ENCODE measurements at places on chromosomes 1 and 21. TPM values are rescaled to one million over a fixed set of nuclear protein-coding genes. Genes with fewer than 3 reads are reported as not detected.

- peaks cover 42% of the 10 kb centered on the region for H3K36me3 ChIP-seq
- DNase-seq, result no peak
- no peak overlapping the region for H3K27ac ChIP-seq
- H3K4me3 ChIP-seq, result no peak overlapping the region
- peaks cover 7% of the 10 kb centered on the region for H3K4me1 ChIP-seq
Measured at GRCh38 chr1:246651012-246651695, 73.1 kb upstream of the SCCPDH start.

DNA sequence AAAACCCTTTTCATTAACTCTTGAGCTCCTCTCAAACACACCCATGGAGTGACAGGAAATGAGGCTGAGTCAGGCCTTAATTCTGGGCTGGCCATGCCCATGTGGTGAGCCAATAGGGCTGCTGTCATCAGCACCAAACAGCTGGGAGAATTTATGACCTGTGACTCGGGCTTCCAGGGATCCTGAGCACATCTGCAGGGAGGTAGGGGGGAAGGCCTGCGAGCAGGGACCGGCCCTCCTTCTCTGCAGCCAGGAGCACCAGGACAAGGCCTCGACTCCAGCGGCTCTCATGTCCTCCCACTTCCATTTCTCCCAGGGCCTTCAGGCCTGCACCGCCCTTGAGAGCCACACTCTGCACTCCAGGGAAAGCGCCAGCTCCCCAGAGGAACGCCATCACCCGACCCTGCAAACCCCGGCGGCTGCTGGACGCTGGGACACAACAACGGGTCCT lies 14.6 kb downstream of the RIPK4 start:
- H3K27ac ChIP-seq, result no peak overlapping the region
- peaks cover 8% of the 10 kb centered on the region for H3K4me1 ChIP-seq
- DNase-seq, result no peak
- H3K36me3 ChIP-seq, result no peaks in the 10 kb centered on the region

- no peaks in the 10 kb centered on the region for H3K36me3 ChIP-seq
- H3K27ac ChIP-seq, result no peak overlapping the region
- no peak for DNase-seq
- H3K4me3 ChIP-seq, result no peak overlapping the region
- H3K4me1 ChIP-seq, result peaks cover 6% of the 10 kb centered on the region
Measured at GRCh38 chr1:41678111-41678878, 193.8 kb upstream of the EDN2 start.

SUSD4 gene
- total RNA-seq, result 2.0 TPM

UMODL1 gene
- not detected for total RNA-seq

DNA sequence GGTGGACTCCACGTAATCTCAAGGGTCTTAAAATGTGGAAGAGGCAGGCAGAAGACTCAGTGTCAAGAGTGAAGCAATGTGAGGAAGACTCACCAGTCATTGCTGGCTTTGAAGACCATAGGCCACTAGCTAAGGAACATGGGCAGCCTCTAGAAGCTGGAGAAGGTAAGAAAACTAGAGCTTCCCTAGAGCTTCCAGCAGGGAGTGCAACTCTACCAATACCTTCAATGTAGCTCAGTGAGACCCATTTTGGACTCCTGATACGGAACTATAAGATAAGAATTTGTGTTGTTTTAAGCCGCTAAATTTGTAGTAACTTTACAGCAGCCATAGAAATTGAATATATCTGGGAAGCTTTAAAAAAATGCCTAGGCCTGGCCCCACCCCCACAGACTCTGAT lies 18.9 kb downstream of the METTL13 start:
- H3K4me3 ChIP-seq, result no peak overlapping the region
- DNase-seq, result no peak
- H3K4me1 ChIP-seq, result no peaks in the 10 kb centered on the region
- H3K27ac ChIP-seq, result no peak overlapping the region
- H3K36me3 ChIP-seq, result no peaks in the 10 kb centered on the region

SPRR3 gene
- not detected for total RNA-seq

DNA sequence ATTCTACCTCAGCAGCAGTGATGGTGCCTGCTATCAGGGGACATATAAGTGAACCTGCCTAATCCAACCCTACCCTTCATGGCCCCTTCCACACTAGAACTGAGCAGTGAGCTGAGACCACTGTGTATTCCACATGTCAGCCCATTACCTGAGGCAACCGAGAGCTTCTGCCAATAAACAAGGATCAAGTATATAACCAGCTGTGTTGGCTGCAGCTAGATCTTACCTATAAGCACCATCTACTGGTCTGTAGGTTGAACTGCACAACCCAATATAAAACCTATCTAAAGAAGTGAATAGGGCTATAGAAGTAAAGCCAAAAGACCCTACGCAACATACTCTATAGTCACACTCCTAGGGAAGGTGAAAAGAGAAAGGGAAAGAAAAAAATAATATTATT lies 376.9 kb downstream of the HHIPL2 start:
- no peaks in the 10 kb centered on the region for H3K4me1 ChIP-seq
- H3K27me3 ChIP-seq, result no peaks in the 10 kb centered on the region
- H3K27ac ChIP-seq, result no peak overlapping the region

GRCh38 chr1:93186667-93187066 lies 6.1 kb downstream of the CCDC18 start:
- no peak for DNase-seq
- no peak overlapping the region for H3K4me3 ChIP-seq
- no peaks in the 10 kb centered on the region for H3K36me3 ChIP-seq
- peaks cover 17% of the 10 kb centered on the region for H3K4me1 ChIP-seq
- no peaks in the 10 kb centered on the region for H3K27me3 ChIP-seq

SPATA46 gene
- not detected for total RNA-seq

- DNase-seq, result no peak
- no peaks in the 10 kb centered on the region for H3K36me3 ChIP-seq
- H3K4me3 ChIP-seq, result no peak overlapping the region
- no peaks in the 10 kb centered on the region for H3K27me3 ChIP-seq
Measured at GRCh38 chr1:185517808-185518419, 200.9 kb upstream of the IVNS1ABP start.

- peak overlapping the region; percentile 95 for H3K4me3 ChIP-seq
- H3K27me3 ChIP-seq, result no peaks in the 10 kb centered on the region
- peaks cover 2% of the 10 kb centered on the region for H3K36me3 ChIP-seq
- H3K27ac ChIP-seq, result peak overlapping the region; percentile 91
- no peak for DNase-seq
Measured at GRCh38 chr1:19208710-19209438, 1.2 kb downstream of the UBR4 start.

- peak overlapping the region; percentile 44 for H3K27ac ChIP-seq
- no peak for DNase-seq
- no peaks in the 10 kb centered on the region for H3K36me3 ChIP-seq
- no peaks in the 10 kb centered on the region for H3K4me1 ChIP-seq
Measured at GRCh38 chr1:86382878-86383277, 13.2 kb downstream of the ODF2L start.

GRCh38 chr1:87329051-87329525 lies 408 bp downstream of the LMO4 start:
- peak; percentile 90 for DNase-seq
- H3K4me1 ChIP-seq, result peaks cover 12% of the 10 kb centered on the region
- peak overlapping the region; percentile 76 for H3K4me3 ChIP-seq

GRCh38 chr1:96991261-96991660 lies 269.7 kb downstream of the PTBP2 start:
- no peaks in the 10 kb centered on the region for H3K4me1 ChIP-seq
- no peak overlapping the region for H3K4me3 ChIP-seq
- no peaks in the 10 kb centered on the region for H3K27me3 ChIP-seq
- DNase-seq, result no peak

DNA sequence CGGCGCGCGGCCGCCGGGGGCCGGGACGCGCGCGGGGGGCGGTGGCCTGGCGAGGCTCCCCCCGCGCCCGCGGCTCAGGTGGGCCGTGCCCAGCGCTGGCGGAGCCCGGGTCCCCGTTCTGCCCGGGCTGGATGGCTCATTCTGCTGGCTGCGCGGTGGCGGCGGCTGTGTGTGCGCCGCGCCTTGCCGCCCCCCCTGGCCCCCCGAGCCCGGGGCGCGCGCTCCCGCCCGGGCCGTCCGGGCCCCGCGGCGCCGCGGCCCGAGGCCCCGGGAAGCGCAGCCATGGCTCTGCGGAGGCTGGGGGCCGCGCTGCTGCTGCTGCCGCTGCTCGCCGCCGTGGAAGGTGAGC lies at the start of gene EPHB2:
Gene EPHB2, plus strand, starts transcription at position 139 of the 349 bp plus-strand sequence. Its CDS starts 144 bp downstream, at position 283.
- peaks cover 68% of the 10 kb centered on the region for H3K27me3 ChIP-seq
- no peaks in the 10 kb centered on the region for H3K36me3 ChIP-seq
- no peak within 1 kb of the TSS for H3K27ac ChIP-seq
- H3K4me3 ChIP-seq, result peak within 1 kb of the TSS; percentile 31
- DNase-seq, result no peak

DNA sequence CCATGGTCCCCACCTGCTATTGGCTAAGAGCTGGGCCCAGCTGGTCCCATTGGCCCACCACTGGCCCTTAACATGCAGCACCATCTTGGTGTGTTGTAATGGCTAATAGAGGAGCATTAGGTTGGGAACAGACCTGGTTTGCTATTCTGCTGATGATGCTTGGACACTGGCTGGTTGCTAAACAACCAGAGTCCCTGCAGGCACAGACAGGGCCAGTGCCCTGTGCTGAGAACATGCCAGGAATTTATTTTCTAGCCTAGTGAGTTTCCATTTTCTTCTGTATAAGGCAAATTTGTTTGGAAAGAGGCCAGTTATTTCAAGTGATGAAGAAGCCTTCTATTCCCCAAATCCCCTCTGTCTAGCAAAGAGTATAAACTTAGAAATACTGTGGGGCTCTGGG lies 42.9 kb upstream of the TDRD10 start:
- no peaks in the 10 kb centered on the region for H3K27me3 ChIP-seq
- no peak for DNase-seq
- H3K27ac ChIP-seq, result no peak overlapping the region
- H3K4me3 ChIP-seq, result no peak overlapping the region
- H3K4me1 ChIP-seq, result peaks cover 5% of the 10 kb centered on the region

GRCh38 chr1:66685265-66685664 lies 67.0 kb upstream of the DYNLT5 start:
- no peak for DNase-seq
- H3K27ac ChIP-seq, result no peak overlapping the region
- no peaks in the 10 kb centered on the region for H3K27me3 ChIP-seq
- H3K36me3 ChIP-seq, result no peaks in the 10 kb centered on the region
- no peaks in the 10 kb centered on the region for H3K4me1 ChIP-seq

DNA sequence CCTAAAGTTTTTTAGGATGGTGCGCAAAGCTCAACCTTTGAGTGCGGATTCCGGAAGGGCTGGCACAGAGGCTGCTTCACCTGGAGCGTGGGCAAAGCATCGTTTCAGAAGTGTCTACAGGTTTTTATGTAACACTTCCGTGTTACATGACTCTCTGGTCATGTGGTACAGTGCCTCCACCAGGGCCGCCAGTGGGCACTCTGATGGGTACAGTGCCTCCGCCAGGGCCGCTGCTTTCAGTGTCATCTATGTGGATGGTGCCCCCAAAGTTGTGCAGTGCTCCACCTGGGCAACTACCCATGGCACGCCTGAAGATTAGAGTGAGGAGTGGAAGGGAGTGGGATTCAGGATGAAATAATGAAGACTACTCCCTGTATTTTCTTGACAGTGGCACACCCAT lies 101.4 kb upstream of the C1orf174 start:
- DNase-seq, result no peak
- no peak overlapping the region for H3K4me3 ChIP-seq
- no peaks in the 10 kb centered on the region for H3K36me3 ChIP-seq
- peaks cover 65% of the 10 kb centered on the region for H3K27me3 ChIP-seq
- H3K4me1 ChIP-seq, result no peaks in the 10 kb centered on the region

GRCh38 chr1:237471956-237472355 lies 418.8 kb downstream of the ZP4 start:
- no peaks in the 10 kb centered on the region for H3K27me3 ChIP-seq
- no peak overlapping the region for H3K4me3 ChIP-seq
- DNase-seq, result peak; percentile 29
- no peaks in the 10 kb centered on the region for H3K4me1 ChIP-seq
- H3K27ac ChIP-seq, result no peak overlapping the region

ASCL5 gene
- total RNA-seq, result 1.0 TPM

OR2L2 gene
- not detected for total RNA-seq

DNA sequence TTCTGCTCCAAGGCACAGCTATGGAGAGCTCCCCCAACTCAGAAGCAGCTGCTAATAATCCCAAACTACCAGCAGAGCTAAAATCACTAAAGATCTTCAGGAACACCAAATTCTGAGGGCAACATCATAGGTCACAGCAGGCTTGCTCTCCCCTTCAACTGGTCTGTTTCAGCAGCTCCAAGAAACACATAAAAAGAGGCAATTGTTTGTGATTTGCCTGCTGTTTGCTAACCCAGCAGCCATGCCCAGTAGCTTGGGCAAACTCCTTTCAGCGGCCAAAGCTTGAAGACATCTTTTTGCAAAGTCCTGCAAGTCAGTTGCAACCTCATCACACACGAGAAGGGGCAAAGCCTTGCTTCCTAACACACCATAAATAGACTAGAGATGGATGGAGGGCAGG lies 8.9 kb downstream of the ERI3 start:
- H3K4me1 ChIP-seq, result no peaks in the 10 kb centered on the region
- no peaks in the 10 kb centered on the region for H3K27me3 ChIP-seq
- no peak for DNase-seq
- H3K27ac ChIP-seq, result no peak overlapping the region
- no peak overlapping the region for H3K4me3 ChIP-seq
- H3K36me3 ChIP-seq, result no peaks in the 10 kb centered on the region

GRCh38 chr1:30475966-30476365 lies 247.4 kb downstream of the MATN1 start:
- H3K4me1 ChIP-seq, result no peaks in the 10 kb centered on the region
- peaks cover 9% of the 10 kb centered on the region for H3K27me3 ChIP-seq
- no peak overlapping the region for H3K4me3 ChIP-seq
- no peaks in the 10 kb centered on the region for H3K36me3 ChIP-seq
- no peak overlapping the region for H3K27ac ChIP-seq

DNA sequence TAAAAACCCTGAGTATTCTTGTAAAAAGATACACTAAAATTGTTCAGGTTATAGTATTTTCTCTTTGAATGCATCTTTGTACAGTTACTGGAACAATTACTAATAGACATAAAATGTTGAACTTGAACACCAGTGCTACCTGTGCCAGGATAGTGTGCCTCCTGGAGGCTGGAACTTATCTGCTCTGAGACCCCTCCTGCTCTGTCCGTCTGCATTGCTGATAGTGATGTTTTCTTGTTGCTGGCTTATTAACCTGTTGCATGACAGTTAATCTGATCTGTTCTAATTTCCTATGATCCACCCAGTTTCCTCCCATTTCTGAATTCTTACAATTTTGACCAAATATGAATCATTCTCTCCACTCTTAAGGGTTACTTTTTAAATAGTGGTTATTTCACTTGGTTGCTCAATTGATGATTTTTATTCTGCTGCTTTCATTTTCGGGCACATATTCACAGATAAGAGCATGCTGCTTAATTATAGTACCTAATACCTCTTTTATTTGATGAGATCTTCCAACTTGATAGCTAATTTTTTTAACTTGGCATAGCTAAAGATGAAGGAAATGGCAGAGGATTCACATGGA lies 101.4 kb downstream of the CC2D1B start:
- H3K36me3 ChIP-seq, result no peaks in the 10 kb centered on the region
- no peak overlapping the region for H3K27ac ChIP-seq
- no peak overlapping the region for H3K4me3 ChIP-seq
- H3K27me3 ChIP-seq, result no peaks in the 10 kb centered on the region
- H3K4me1 ChIP-seq, result no peaks in the 10 kb centered on the region

GRCh38 chr1:167121375-167122120 lies 27.7 kb downstream of the STYXL2 start:
- no peaks in the 10 kb centered on the region for H3K36me3 ChIP-seq
- peak; percentile 88 for DNase-seq
- H3K27ac ChIP-seq, result no peak overlapping the region
- peak overlapping the region; percentile 36 for H3K4me3 ChIP-seq
- H3K4me1 ChIP-seq, result peaks cover 3% of the 10 kb centered on the region

- no peak for DNase-seq
- H3K4me1 ChIP-seq, result peaks cover 15% of the 10 kb centered on the region
- H3K36me3 ChIP-seq, result no peaks in the 10 kb centered on the region
- no peak overlapping the region for H3K27ac ChIP-seq
Measured at GRCh38 chr1:32337855-32338636, 2.0 kb upstream of the MARCKSL1 start.

RGS2 gene
- 41.5 TPM for total RNA-seq
